Hindlimb muscle (tissue), 1 donor: ENCODE measurements at places on chromosomes 6 and 20. TPM values are rescaled to one million over a fixed set of nuclear protein-coding genes. Genes with fewer than 3 reads are reported as not detected.
A peak's percentile ranks its signal among the peaks of the same experiment; 100 is the strongest.

Gene RSPO3
- polyA plus RNA-seq = 12.7 TPM

Gene ABHD12
- polyA plus RNA-seq = 21.1 TPM

DNA sequence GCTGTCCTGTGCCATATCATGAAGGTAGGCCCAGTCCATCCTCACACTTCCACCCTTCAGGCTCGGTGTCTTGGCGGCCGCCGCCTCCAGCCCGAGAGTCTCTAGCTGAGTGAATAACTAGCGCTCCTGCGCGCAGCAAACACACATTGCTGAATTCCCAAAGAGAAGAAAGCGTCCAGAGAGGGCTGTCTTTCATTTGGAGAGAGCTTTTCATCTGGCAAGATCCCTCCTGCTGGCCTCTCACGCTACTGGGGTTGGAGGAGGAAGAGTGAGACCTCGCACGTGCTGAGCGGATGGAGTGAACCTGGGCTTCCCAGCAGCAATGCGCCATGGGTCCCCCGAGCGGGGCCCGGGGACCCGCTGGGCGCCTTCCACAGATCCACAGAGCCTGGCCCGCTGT, 73.2 kb downstream of the NCR2 start:
- DNase-seq = peak; percentile 46

Gene BACH2
- 6.0 TPM for polyA plus RNA-seq

Gene OPRL1
- polyA plus RNA-seq = 1.1 TPM

DNA sequence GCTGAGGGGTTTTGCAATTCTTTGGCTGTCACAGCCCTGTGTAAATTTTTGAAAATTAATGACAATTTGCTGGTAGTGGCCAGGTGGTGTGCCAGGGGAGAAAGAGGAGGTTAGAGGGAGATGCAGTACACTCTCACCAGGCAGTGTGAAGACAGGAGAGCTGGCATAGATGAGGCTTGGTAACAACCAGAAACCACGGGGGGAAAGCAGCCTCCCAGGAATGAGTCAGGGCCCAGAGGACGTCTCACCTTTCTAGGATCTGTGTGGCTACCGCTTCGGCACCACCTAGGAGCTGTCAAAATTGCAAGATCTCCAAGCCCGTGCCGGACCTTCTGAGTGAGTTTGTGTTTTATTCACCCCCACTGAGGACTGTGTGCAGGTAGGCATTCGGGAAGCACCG, 171.4 kb downstream of the PACRG start:
- no peak for DNase-seq

GRCh38 chr6:139904158-139904533, 529.7 kb upstream of the CITED2 start:
- no peak for DNase-seq

- peak; percentile 55 for DNase-seq
Measured at GRCh38 chr6:22149501-22150367, 147.1 kb downstream of the PRL start.

DNA sequence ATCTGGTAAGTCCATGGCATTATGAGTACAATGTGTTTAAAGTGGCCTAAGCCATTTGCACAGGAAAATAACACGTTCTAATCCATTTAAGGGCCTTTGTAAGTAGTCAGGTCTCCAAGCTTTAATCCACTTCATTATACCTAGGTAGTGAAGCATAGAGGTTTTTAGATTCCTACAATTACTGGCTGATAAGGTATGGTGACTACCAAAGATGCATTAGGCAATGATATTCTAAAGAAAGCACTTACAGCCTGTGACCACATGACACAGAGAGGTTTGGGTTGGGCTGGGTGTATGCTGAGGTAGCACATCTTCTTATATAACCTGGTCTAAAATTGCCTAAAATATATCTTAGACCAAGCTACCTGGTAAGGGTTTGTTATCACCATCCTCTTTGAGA, 504.4 kb downstream of the TFAP2B start:
- no peak for DNase-seq

DNA sequence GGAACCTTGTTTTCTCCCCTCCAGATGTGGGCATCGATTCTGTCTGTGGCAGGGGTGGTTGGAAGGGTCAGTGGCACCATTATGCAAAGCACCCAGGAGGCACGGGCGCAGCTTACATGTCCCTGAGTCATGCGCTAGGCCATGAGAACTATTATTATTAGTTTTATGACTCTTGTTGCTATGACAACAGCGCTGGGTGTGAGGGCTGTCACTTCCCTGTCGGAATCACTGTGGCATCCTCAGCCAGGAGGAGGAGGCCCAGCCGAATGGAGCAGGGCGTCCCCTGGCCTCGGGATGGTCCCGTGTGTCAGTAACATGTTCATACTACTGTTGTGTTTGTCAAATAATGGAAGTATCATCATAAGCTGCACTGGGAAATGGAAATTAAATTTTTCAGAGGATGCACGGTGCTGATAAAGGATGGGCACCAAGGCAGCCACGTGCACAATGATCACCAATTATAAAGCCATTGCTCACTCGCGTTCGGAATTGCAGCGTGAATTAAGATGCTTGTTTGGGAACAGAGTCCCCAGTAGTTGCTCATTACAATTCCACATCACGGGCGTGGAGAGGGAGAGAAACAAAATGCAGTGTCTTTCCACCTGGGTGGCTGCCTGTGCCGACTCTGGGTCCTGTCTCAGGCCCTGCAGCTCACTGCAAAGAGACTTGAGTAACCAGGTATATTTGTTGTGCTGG, 247.9 kb downstream of the CDH4 start:
- no peak for DNase-seq

DNA sequence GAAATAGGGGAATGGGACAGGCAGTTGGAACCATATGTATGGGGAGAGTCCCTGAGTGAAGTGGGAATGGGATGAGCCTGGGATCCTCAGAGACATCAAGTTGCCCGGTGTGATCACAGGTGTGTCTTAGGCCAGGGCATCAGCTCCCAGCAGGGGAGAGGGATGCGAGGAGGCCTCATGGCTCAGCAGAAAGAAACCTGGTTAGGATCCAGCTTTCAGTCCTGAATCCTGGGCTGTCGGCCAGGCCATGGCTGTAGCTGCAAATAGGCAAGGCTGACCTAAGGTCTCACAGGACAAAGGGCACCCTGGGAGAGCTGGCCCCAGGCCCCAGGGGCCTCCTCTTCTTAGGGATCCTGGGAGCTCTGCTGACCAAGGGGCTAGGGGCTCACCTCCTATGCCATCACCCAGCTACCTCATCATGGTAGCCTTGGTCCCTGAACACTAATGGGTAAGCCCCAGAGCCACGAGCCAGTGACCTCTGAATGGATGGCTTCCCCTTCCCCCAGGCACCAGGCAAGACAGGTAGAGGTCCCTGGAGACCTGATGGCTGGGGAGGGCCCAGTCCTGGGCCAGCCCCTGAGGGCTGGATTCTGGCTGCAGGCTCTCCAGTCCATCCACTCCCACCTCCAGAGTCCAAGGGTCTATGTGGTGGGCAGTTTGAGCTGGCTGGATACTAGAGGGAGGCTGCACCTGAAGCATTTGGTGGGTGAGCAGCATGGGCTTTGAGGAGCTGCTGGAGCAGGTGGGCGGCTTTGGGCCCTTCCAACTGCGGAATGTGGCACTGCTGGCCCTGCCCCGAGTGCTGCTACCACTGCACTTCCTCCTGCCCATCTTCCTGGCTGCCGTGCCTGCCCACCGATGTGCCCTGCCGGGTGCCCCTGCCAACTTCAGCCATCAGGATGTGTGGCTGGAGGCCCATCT, at the start of gene SLC22A7:
TSS of gene SLC22A7 (plus strand) at position 617 of the 921 bp plus-strand sequence. CDS start at position 716, 99 bp downstream.
- no peak for DNase-seq

Gene NNAT
- 824 TPM for polyA plus RNA-seq

GRCh38 chr6:152642578-152643375, 5.6 kb upstream of the SYNE1 start:
- no peak for DNase-seq

Gene TGM3
- polyA plus RNA-seq = 0.61 TPM

DNA sequence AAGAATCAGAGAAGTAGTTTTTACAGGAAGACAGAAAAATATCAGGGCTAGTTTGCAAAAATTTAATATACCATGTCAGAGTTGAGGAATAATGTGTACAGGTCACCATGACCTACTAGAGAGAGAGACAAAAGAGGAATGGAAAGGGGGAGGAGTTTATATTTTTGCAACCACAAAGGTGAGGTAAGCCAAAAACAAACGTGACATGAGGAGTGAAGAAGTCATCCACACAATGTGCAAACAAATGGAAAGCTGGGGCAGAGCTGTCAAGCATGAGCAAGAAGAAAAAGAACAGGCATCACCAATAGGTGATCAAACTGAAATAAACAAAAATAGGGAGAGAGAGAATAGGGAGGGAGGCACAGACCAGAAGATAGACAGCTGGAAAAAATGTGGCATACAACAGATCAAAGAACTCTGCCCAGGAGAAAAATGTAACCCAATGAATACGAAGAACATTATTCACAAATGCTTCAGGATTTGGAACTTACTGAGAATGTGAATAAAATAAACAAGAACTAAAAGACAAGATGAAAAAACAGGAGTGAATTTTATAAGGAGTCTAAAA, 15.5 kb downstream of the RARS2 start:
- DNase-seq = no peak

Gene MAP7
- polyA plus RNA-seq = 0.45 TPM

- DNase-seq = no peak
Measured at GRCh38 chr6:158405933-158406332, 93.7 kb downstream of the TULP4 start.

- no peak for DNase-seq
Measured at GRCh38 chr6:56913285-56914074, 41.4 kb upstream of the BEND6 start.

Gene GABRR1
- polyA plus RNA-seq = 1.1 TPM

Gene GMPR
- polyA plus RNA-seq = 55.0 TPM

DNA sequence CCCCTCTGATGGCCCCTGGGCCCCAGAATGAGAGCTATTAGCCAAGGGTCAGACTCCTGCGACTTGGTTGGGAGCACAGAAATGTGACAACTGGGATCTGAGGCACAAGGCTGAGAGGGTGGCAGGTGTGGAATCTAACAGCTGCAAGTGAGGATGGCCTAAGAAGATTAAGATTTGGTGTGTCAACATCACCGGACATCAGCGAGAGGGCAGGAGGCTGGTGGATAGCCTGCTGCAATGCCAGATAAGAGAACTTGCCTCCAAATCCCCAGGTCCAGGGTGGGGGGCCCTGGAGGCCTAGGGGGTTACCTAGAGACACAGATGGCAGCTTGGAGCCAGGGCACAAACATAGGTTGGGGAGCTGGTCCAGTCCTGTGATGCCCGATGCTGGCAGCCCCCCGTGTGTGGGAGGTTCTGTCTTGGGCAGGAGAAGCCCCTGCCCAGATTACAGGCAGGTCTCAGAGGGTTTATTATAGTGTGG, 155.8 kb downstream of the GRM4 start:
- DNase-seq = no peak
